Activated CD4-positive, alpha-beta T cell treated with anti-CD3 and anti-CD28 coated beads, Interleukin-2, amount 10 ng/mL, durations not matched to agents 7 days and 5 days (primary cell): ENCODE measurements at places on chromosomes 13 and 19. TPM values are rescaled to one million over a fixed set of nuclear protein-coding genes. Genes with fewer than 3 reads are reported as not detected.
A peak's percentile ranks its signal among the peaks of the same experiment; 100 is the strongest.

DNA sequence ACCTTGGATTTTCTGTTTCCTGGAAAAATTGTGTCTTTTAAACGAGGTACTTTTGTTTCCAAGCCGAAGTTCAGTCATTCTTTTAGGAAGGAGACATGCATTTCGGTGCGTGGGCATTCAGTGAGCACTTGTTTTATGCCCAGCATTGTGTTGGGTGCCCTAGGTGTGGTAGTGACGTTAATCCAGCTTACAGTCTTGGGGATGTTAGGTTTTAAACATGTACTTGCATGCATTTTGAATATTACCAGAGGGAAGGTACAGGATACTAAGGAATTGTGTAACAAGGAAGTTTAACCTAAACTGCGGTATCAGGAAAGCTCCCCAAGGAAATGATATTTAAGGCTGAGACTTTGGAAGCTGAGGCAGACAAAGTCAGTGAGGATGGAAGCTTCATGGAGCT, 66.3 kb downstream of the ARHGAP35 start:
- H3K4me1 ChIP-seq: peaks cover 41% of the 10 kb centered on the region
- H3K27ac ChIP-seq: no peak overlapping the region
- DNase-seq: no peak
- H3K27me3 ChIP-seq: no peaks in the 10 kb centered on the region

- no peak for DNase-seq
- H3K4me3 ChIP-seq: no peak overlapping the region
- H3K27me3 ChIP-seq: no peaks in the 10 kb centered on the region
- H3K36me3 ChIP-seq: no peaks in the 10 kb centered on the region
- H3K27ac ChIP-seq: no peak overlapping the region
Measured at GRCh38 chr13:96771486-96772367, 222.5 kb downstream of the OXGR1 start.

- no peaks in the 10 kb centered on the region for H3K27me3 ChIP-seq
- H3K36me3 ChIP-seq: peaks cover 29% of the 10 kb centered on the region
- peak overlapping the region; percentile 51 for H3K27ac ChIP-seq
- peaks cover 12% of the 10 kb centered on the region for H3K4me1 ChIP-seq
- DNase-seq: no peak
Measured at GRCh38 chr19:39825531-39826076, 8.4 kb downstream of the DYRK1B start.

GRCh38 chr13:22107549-22107948, 436.7 kb downstream of the FGF9 start:
- H3K27ac ChIP-seq: no peak overlapping the region
- no peaks in the 10 kb centered on the region for H3K27me3 ChIP-seq
- peaks cover 39% of the 10 kb centered on the region for H3K4me1 ChIP-seq
- no peak overlapping the region for H3K4me3 ChIP-seq

DNA sequence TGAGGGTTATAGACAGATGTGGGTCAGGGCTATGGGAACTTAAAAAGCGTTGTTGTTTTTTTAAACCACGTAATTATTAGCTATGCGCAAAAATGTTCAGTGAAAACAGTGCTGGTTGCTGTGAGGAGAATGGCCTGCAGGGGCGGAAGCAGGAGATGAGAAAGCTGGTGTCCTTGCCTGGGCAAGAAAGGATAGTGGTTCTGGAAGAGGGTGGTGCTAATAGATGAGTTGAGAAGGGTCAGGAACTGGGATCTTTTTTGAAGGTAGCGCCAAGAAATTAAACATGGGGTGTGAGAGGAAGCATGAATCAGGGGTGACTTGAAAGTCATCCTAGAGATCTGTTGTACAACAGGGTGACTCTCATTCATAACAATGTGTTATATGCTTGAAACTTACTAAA, 4.8 kb upstream of the SMG9 start:
- peaks cover 54% of the 10 kb centered on the region for H3K4me1 ChIP-seq
- no peak overlapping the region for H3K27ac ChIP-seq
- H3K36me3 ChIP-seq: peaks cover 31% of the 10 kb centered on the region
- no peak for DNase-seq
- no peaks in the 10 kb centered on the region for H3K27me3 ChIP-seq
- H3K4me3 ChIP-seq: no peak overlapping the region

GRCh38 chr13:78709028-78709427, 50.1 kb upstream of the OBI1 start:
- no peak for DNase-seq
- H3K36me3 ChIP-seq: no peaks in the 10 kb centered on the region
- H3K4me1 ChIP-seq: no peaks in the 10 kb centered on the region
- H3K27ac ChIP-seq: no peak overlapping the region

GRCh38 chr13:106507560-106508274, 27.7 kb downstream of the EFNB2 start:
- peaks cover 2% of the 10 kb centered on the region for H3K4me1 ChIP-seq
- peaks cover 10% of the 10 kb centered on the region for H3K27me3 ChIP-seq
- H3K27ac ChIP-seq: no peak overlapping the region
- no peaks in the 10 kb centered on the region for H3K36me3 ChIP-seq

DNA sequence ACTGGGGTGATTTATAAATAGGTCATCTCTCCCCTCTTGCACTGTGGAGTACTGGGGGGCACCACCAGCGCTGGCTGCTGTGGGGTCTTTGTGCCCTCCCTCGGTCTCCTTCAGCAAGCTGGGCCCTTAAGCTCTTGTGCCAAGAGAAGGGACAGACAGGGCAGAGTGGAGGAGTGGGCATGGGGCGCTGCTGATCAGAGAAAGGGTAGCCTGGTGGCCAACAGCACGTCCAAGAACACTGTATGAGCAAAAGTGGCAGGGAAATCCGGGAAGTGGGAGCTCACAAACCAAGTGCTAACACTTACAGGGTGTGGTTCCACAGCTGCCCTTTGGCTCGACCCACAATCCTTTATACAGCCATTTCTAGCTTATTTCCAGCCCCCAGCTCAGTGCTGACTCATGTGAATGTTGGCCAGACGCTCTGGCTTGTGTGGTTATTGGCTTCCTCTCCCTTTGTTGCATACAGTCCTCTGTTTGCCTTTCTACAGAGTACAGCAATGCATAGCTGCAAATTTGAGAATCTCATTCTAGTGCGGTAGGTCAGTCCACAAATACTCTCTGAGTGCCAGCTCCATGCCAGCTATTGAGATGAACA, 298.8 kb downstream of the SHISA2 start:
- peaks cover 2% of the 10 kb centered on the region for H3K27me3 ChIP-seq
- DNase-seq: peak; percentile 14
- peaks cover 17% of the 10 kb centered on the region for H3K4me1 ChIP-seq

ZNF534 gene
- not detected for total RNA-seq

- no peak overlapping the region for H3K27ac ChIP-seq
- no peak for DNase-seq
- H3K4me3 ChIP-seq: no peak overlapping the region
Measured at GRCh38 chr13:90107661-90108060, 1239.8 kb upstream of the MIR17HG start.

CYP4F3 gene
- 0.23 TPM for total RNA-seq

DNA sequence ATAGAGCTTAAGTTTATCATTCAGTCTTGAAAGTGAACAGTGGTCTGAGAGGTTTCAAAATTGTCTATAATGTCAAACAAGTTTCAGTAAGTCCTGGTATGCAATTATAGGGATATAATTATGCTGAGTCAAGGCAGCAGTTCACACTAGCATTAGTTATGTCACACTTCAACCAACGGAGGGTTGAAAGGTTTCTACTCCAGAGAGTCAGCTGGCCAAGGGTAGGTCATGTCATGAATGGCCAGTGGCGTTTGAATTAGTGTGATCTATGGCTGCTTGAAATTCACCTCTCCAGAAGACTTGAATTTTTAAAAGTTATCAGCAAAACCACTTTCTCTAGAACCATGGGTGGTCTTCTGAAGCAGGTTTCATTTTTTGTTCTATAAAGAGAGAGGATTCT, 108.6 kb downstream of the TNFRSF19 start:
- no peak overlapping the region for H3K27ac ChIP-seq
- H3K4me3 ChIP-seq: no peak overlapping the region
- peaks cover 6% of the 10 kb centered on the region for H3K27me3 ChIP-seq
- H3K36me3 ChIP-seq: no peaks in the 10 kb centered on the region

DNA sequence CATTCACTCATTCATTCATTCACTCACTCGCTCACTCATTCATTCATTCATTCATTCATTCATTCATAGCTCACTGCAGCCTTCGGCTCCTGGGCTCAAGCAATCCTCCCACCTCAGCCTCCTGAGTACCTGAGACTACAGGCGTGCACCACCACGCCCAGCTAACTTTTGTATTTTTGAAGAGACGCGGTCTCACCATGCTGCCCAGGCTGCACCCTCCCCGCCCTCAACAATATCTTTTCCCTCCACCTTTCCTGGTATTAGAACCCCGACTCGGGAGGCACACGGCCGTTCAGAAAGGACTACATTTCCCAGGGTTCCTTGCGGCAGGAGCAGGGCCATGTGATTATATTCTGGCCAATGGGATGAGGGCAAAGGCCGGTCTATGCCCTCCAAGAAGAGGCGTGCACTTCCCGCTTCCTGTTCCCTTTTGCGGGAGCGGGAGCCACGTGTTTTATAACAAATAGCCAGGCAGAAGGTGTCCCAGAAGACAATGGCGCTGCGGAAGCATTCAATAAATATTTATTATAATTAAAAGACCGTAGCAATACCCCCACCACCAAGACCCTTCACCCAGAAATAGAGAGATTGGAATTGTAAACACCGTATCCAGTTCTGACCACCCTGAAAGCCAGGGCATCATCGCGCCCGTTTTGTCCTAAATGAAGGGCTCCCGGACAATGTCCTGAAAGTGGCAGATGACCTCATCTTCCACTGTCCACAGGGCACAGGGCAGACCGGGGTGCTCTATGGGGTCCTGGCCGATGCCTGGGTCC, 15.9 kb downstream of the TICAM1 start:
- peaks cover 29% of the 10 kb centered on the region for H3K4me1 ChIP-seq
- peak; percentile 84 for DNase-seq
- H3K27ac ChIP-seq: peak overlapping the region; percentile 76
- H3K36me3 ChIP-seq: peaks cover 26% of the 10 kb centered on the region
- peak overlapping the region; percentile 49 for H3K4me3 ChIP-seq

DNA sequence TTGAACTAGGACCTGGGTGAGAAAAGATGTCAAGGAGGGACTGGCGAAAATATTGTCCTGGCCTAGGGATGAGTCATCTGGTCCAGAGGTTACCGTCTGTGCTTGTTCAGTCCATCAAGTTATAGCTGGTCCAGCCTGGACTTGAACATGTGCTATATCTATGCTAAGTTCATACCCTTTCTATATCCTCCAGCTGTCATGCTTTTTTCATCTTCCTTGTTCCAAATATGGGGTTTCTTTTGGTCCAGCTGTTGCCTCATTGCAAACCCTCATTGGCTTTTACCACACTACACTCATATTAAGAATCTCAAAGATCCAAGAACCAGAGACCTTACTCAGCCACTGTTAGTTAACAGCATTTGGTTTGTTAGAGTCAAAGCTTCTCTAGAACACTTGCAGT, 19.1 kb upstream of the KLF12 start:
- no peak overlapping the region for H3K4me3 ChIP-seq
- H3K4me1 ChIP-seq: no peaks in the 10 kb centered on the region
- H3K27ac ChIP-seq: no peak overlapping the region
- DNase-seq: no peak
- H3K36me3 ChIP-seq: no peaks in the 10 kb centered on the region

SLC1A6 gene
- total RNA-seq: not detected

GRCh38 chr13:45537516-45537915, 72.8 kb downstream of the COG3 start:
- no peak overlapping the region for H3K4me3 ChIP-seq
- no peaks in the 10 kb centered on the region for H3K27me3 ChIP-seq
- H3K4me1 ChIP-seq: peaks cover 3% of the 10 kb centered on the region
- peaks cover 22% of the 10 kb centered on the region for H3K36me3 ChIP-seq

S1PR5 gene
- not detected for total RNA-seq

DNA sequence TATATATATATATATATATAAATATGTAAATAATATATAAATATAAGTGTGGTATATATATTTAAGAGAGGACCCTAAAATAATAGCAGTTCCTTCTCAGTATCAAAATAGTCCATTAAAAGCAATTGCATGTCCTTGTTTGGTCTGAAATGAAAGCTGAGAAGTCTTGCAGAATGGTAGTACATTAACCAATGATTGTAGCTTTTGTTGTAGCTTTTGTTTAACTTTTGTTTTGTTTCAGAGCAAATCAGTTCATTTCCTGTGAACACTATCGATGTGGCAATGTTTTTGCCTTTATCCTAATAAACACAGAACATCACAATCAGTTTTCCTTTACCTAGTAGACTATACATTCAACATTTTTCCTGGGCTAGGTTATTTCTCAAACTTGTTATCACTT, 1256.2 kb upstream of the SPRY2 start:
- H3K27me3 ChIP-seq: no peaks in the 10 kb centered on the region
- H3K4me3 ChIP-seq: no peak overlapping the region
- no peaks in the 10 kb centered on the region for H3K36me3 ChIP-seq
- no peak for DNase-seq
- H3K27ac ChIP-seq: no peak overlapping the region

DNA sequence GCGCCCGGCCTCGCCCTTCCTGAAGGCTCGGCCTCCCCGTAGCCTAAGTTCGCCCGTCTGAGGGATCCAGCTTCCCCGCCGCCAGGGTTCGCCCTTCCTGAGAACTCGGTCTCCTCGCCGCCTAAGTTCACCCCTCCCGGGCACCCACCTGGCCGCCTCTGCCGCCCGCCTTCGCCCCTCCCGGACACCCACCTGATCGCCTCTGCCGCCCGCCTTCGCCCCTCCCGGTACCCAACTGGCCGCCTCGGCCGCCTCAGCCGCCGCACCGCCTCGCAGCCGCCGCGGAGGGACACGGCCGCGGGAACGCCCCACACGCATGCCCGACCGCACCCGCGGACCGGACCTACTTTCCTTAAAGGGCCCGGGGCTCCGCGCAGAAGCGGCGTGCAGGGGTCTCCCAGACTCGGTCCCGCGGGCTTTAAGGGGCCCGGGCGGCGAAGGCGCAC, at the start of gene MOB3A:
Gene MOB3A (minus strand): TSS at position 293 of the 446 bp plus-strand sequence. CDS start 17,766 bp downstream, outside the sequence.
- peak; percentile 85 for DNase-seq
- H3K27ac ChIP-seq: peak within 1 kb of the TSS; percentile 93
- peaks cover 29% of the 10 kb centered on the region for H3K36me3 ChIP-seq
- no peaks in the 10 kb centered on the region for H3K27me3 ChIP-seq

- H3K27me3 ChIP-seq: no peaks in the 10 kb centered on the region
- H3K4me1 ChIP-seq: peaks cover 7% of the 10 kb centered on the region
- H3K36me3 ChIP-seq: no peaks in the 10 kb centered on the region
- DNase-seq: no peak
- no peak overlapping the region for H3K27ac ChIP-seq
Measured at GRCh38 chr19:17484520-17485185, 14.3 kb downstream of the SLC27A1 start.

PCDH17 gene
- total RNA-seq: not detected
